ENCODE measurements at places on chromosomes 13 and 19. TPM values are rescaled to one million over a fixed set of nuclear protein-coding genes. Genes with fewer than 3 reads are reported as not detected.

DNA sequence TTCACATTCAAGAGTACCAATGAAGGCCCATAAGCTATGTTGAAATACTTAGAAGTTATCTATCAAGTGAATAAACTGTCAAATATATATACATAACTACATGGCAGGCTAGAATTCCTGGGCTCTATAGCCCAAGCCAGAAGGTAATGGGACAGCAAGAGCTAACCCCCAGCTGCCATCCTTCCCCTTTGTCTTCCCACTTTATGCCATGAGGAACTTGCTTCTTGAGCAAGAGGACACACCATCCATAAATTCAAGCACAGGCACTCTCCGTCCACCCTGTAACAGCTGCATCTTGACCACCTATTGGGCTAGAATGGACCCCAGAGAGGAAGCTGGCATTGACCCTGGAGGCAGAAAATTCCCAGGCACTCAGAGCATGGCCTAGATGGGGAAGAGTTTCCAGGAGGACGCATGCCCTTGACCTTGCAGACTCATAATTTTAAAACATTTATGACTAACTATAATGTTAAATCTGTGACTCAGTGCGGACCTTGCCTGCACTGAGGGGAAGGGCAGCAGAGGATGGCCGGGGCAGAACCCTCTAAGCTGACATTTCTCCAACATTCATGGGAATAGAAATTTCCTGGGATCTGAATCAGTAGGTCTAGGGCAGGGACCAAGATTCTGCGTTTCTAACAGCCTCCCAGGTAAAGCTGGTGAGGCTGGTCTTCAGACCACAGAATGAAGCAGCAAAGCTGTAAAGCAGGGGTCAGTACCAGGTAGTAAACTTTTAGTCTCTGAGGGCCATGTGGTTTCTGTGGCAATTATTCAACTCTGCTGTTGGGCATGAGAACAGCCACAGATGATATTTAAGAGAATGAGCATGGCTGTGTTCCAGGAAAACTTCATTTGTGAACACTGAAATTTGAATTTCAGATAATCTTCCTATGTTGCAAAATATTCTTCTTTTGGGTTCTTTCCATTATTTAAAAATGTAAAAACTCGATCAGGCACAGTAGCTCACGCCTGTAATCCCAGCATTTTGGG lies 71.4 kb upstream of the CLDN10 start:
- no peak overlapping the region for H3K27ac ChIP-seq
- DNase-seq: no peak
- no peaks in the 10 kb centered on the region for H3K27me3 ChIP-seq
- H3K4me3 ChIP-seq: no peak overlapping the region
- H3K4me1 ChIP-seq: no peaks in the 10 kb centered on the region

DNA sequence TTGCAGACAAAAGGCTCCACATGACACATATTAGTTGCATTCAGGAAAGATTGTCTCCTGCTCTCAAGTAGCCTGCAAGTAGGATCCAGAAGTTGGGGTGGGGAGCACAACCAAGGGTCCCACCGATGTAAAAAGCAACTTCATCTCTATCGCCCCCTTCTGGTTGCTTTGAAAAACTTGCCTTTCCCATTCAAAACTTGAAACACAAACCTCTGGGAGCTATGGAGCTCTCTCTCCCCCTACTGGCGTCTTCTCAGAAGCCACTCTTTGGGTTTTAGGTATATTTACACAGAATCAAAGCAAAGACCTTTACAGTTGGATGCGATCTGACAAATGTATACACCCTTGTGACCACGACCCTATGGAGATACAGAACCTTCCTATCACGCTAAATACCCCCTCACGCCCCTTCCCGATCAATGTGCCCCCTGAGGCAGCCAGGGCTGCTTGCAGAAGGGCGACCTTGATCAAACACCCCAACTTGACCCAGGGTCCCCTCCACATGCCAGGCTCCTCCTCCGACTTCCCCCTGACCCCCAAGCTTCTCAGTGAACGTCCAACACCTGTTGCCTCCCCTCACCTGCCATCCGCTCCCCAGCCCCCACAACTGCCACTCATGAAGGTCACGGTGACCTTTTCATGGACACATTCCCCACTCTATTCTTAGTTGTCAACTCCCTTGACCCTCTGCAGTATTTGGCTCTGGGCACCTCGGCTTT lies 10.1 kb downstream of the NOSIP start:
- H3K36me3 ChIP-seq: peaks cover 13% of the 10 kb centered on the region
- no peak overlapping the region for H3K27ac ChIP-seq
- peaks cover 11% of the 10 kb centered on the region for H3K4me1 ChIP-seq
- DNase-seq: no peak
- H3K27me3 ChIP-seq: no peaks in the 10 kb centered on the region
- no peak overlapping the region for H3K4me3 ChIP-seq

RPS19 gene
- total RNA-seq: 1,667 TPM

- H3K4me3 ChIP-seq: no peak overlapping the region
- peaks cover 4% of the 10 kb centered on the region for H3K27me3 ChIP-seq
- no peak overlapping the region for H3K27ac ChIP-seq
- DNase-seq: no peak
- no peaks in the 10 kb centered on the region for H3K36me3 ChIP-seq
Observed at GRCh38 chr19:48403606-48404005, 10.1 kb downstream of the GRIN2D start.

SNRPA gene
- total RNA-seq: 51.7 TPM

- DNase-seq: no peak
- no peaks in the 10 kb centered on the region for H3K27me3 ChIP-seq
- no peak overlapping the region for H3K27ac ChIP-seq
- H3K4me1 ChIP-seq: no peaks in the 10 kb centered on the region
Observed at GRCh38 chr19:20611866-20612265, 46.3 kb upstream of the ZNF737 start.

Measured in upper lobe of right lung (tissue), 1 donor.